Hippocampal formation (tissue), 2 donors: ENCODE measurements at places on chromosomes 7 and 10.
A peak's percentile ranks its signal among the peaks of the same experiment; 100 is the strongest.

DNA sequence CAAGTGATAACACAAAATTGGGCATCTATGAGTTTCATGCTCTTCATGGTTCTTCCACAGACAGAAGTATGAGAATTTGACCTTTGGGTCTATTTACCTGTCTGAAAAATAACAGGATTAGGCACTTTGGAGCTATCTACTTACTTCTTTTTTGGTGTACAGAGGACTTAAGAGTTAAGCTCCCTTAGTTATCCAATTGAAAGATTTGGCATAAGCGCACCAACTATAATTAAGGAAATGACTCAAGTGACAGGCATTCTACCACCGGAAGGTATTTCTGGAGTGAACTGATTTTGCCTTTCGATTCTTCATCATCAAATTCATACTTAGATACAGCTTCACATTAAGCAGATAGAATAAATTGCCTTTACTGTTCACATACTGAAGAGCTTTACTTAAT is 43.9 kb downstream of the IFIT5 start:
- no peak for DNase-seq

DNA sequence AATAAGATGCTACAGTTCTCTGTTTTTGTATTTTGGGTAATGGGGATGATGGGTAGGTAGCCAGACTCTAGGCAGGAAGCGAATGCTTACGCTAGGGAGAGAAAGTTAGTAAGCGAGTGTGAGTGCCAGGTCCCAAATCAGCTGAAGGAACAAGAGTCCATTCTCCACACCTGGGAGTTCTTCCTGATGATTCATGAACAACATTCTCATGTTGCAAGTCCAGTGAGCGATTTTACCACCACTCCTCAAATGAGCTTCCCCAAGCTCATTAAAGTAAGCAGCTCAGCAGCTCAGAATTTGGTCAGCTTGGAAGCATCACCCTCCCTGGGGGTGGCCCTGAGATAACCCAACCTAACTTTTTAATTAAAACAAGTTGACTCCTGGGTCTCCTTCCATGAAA is 27.3 kb downstream of the SH3PXD2A start:
- no peak for DNase-seq

- DNase-seq: no peak
Measured at GRCh38 chr7:68963552-68963951, 634.7 kb upstream of the AUTS2 start.

DNA sequence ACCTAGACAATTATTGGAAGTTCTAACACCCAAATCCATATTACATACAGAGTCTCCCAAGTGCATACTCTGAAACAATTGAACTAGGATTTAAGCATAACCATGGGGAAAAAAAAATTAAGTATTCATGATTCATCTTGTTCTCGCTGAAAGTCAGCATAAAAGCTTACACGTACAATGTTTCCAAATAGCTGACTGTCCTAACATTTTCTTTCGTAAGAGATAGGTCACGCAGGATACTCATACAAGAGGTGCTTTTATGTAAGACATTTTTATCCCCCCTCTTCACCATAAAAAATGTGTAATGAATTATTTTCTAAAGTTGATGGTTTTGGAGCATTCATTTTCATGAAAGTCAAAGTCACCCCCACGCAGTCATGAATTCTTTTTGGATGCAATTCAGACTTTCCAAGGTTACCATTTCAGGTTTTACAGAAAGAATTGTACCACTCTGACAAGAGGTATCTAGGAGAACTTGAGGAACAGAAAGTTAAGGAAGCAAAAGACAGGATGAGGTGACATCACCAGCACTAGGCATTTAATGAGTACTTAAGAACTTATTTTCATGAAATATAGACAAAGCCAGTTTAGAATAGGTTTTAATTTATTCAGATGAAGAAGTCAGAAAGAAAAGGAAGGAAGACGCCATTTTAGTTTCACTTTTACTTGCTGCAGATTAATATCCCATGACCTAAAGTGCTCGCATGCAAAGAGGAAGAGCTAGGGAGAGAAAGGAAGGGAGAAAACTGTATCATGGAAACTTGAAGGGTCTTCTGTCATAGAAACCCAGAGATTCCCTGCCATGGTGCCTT is 55.8 kb downstream of the TMEM26 start:
- DNase-seq: no peak

- DNase-seq: no peak
Measured at GRCh38 chr10:62261666-62262065, 7.0 kb downstream of the RTKN2 start.

DNA sequence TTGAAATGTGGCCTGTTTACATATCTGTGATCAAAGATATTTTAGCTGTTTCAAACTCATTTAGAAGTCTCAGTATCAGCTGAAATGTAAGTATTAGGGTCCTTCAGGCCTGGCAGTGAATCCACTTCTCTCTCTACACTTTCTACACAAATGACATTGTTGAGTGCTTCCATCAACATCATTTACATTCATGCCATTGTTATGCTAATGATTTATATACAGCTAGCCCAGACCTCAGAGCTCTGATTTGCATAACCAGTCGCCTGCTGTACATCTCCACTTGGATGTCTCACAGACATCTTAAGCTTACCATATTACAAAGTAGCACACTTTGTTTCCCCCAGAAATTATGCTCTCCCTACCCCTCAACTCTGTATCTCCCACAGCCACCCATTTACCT is 71.6 kb downstream of the GSDME start:
- DNase-seq: no peak

- no peak for DNase-seq
Measured at GRCh38 chr7:36088553-36088952, 64.5 kb upstream of the EEPD1 start.

GRCh38 chr7:7202375-7202720 is 20.0 kb downstream of the C1GALT1 start:
- no peak for DNase-seq

- DNase-seq: no peak
Measured at GRCh38 chr7:69225259-69225943, 372.9 kb upstream of the AUTS2 start.

DNA sequence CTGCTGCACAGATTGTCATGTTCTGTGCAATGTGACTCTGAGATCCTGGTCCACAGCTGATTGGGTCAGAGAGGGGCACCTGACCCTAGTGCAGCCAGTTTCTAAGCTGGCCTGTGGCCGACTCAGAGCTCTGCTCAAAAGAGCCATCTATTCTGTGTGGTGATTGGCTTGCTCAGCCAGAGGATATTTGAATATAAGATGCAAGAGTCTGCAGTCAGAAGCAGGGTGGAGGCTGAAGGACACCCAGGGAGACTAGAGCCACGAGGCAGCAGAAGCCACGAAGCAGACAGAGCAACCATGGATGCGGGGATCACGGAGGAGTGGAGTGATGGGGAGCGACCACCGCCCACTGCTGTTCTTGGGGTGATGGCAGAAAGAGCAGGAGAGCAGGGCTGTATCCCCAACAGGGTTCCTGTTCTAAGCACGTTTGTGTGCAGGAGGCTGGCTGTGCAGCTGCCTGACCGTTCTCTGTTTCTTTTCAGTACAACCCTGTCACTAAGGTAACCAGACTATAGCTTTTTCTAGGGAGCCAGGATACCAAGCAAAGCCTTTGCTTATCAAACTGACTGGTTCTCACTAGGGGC is 19.5 kb upstream of the RHEB start:
- peak; percentile 24 for DNase-seq

DNA sequence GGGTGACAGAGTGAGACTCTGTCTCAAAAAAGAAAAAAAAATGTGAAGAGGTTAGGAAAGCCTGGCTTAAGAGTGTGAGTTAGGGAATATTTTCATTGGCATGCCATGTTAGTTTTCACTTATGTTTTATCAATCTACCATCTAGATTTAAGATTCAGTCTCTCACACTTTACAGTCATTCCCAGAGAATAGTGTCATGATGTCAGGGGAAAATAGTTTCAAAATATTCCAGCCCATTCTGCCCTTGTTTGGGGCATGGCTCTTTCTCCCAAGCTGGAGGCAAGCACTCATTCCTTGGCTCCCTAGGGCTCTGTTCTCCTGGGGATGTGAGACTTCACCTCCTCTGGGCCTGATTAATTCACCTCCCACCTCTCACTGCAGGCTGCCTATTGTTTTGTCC is 331.5 kb downstream of the CXCL12 start:
- DNase-seq: no peak

DNA sequence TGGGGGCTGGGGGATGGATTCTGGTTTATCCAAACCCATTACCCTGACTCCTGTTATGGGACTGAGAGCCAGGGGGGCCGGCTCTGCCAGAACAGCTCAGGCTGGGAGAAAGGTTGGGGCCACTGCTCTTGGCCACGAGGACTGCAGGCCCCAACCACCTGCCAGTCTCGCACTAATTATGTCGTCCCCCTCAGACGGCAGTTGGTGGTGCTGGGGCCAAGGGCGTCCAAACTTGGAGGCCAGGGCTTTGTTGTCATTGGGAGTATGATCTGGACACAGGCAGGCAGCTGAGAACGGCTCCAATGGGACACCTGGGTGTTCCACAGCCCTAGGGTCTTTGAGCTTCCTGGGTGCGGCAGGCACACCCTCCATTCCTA is 34.7 kb downstream of the DRGX start:
- no peak for DNase-seq

GRCh38 chr7:30546596-30546995 is 42.0 kb upstream of the GGCT start:
- no peak for DNase-seq

DNA sequence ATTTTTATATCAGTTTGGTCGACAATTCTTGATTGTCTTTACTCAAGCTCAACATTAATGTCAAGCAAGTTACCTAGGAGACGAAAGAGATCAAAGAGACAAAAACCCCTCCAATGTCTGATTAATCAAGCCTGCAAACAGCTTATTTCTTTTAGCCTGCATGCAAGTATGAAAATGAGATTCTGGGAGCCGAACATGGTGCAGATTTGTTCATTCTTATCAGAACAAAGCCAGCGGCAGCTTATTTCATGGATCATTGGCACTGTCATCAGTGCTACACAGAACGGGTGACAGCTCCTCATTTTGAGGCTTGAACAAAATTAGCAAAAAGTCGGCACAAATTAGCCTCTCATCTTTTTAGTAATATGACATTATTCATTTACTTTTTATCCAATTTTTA is 26.5 kb downstream of the FAM204A start:
- DNase-seq: no peak

- no peak for DNase-seq
Measured at GRCh38 chr10:63822496-63822895, 301.3 kb downstream of the REEP3 start.

- no peak for DNase-seq
Measured at GRCh38 chr10:72831696-72832409, 61.7 kb upstream of the OIT3 start.

DNA sequence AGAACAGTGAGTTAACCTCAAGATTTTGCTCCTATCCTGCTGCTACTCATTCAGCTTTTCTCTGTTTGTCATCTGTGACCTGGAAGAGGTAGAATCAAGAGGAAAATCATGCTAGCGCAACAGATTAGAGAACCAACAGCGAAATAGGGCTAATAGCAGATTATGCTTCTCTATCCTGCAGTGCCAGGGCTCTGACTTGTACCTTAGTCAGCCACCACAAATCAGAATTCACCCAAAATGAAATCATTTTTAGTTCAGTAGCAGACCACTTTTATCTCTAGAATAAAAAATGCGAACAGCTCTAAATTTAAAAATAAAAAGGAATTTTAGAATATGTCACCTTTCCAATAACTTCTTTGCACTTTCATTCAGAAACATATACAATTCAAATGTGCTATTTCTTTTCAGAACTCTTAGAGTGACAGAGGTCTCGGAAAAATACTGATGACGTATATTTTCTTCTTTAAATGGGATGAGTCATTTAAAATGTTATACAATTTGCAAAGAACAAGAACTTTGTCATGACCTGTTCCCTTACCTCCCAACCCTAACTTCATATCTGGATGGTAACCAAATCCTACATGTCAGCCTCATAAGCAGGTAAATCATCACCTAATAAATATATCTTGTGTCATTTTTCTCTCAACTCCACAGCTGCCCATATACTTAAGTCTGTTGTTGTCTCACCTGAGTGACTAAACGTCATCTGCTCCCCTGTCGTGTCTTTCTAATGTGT is 896.4 kb downstream of the PCDH15 start:
- no peak for DNase-seq

DNA sequence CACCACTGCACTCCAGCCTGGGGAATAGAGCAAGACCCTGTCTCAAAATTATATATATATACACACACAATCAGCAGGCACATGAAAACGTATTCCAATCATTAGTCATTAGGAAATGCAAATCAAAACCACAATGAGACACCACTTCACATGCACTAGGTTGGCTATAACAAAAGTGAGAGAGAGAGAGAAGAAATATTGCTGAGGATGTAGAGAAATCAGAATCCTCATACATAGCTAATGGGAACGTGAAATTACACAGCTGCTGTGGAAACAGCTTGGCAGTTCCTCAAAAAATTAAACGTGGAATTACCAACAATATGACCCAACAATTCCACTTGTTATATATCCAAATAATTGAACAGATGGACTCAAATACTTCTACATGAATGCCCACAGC is 43.3 kb upstream of the CNNM1 start:
- DNase-seq: no peak

DNA sequence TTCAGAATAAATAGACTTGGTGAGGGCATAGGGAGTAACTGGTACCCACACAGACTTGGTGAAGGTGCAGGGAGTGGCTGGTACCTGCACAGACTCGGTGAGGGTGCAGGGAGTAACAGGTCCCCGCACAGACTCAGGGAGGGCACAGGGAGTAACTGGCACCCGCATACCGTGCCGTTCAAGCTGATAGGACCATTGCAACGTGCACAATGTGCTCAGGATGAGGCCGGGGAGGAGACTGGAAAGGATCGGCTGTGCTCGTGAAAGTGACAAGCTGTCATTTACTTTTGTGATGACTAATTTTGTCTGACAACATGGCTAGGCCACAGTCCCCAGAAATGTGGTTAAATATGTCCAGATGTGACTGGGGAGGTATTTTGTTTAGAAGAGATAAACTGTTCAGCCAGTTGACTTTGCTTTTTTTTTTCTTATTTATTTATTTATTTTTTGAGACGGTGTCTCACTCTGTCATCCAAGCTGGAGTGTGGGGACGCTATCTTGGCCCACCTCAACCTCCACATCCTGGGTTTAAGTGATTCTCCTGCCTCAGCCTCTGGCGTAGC is 76.2 kb upstream of the NMT2 start:
- no peak for DNase-seq

- no peak for DNase-seq
Measured at GRCh38 chr7:157702311-157703023, 365.7 kb downstream of the DNAJB6 start.

- no peak for DNase-seq
Measured at GRCh38 chr10:105096316-105096715, 455.2 kb downstream of the SORCS3 start.

DNA sequence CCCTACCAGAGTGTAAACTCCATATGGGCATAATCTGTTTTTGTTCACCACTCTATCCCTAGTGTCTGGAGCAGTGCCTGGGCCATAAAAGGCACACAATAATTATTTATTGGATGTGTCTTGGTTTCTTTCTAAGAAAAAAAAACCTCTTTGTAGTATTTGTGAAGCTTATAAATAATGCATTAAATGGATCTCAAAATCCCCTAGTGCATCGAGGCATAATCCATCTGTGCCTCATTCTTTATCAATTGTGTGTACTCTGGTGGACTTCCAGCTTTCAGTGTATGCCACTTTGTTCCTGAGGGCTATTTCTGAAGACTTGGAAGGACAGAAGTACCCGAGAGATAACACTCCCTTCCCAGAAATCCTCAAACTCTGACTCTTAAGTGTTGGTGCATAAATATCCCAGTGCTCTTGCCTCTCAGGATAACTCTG is 255.0 kb upstream of the PHYHIPL start:
- no peak for DNase-seq

GRCh38 chr10:62402508-62402907 is 28.3 kb downstream of the ZNF365 start:
- no peak for DNase-seq
